SK-MEL-5 (cell line): ENCODE measurements at places on chromosomes 3 and 15.
A peak's percentile ranks its signal among the peaks of the same experiment; 100 is the strongest.

DNA sequence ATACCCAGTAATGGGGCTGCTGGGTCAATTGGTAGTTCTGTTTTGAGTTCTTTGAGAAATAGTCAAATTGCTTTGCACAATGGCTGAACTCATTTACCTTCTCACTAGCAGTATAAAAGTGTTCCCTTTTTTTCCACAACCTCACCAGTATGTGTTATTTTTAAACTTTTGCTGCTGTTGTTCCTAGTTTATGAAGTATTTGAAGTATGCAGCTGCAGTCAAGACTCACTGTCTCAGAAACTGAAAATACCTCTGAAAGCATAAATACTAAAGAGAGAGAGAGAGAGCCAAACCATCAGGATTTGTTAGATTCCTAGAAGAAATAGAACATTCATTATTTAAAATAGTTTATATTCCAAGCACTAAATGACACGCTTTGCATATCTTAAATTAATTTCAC, 764.2 kb downstream of the NTRK3 start:
- no peak for DNase-seq

DNA sequence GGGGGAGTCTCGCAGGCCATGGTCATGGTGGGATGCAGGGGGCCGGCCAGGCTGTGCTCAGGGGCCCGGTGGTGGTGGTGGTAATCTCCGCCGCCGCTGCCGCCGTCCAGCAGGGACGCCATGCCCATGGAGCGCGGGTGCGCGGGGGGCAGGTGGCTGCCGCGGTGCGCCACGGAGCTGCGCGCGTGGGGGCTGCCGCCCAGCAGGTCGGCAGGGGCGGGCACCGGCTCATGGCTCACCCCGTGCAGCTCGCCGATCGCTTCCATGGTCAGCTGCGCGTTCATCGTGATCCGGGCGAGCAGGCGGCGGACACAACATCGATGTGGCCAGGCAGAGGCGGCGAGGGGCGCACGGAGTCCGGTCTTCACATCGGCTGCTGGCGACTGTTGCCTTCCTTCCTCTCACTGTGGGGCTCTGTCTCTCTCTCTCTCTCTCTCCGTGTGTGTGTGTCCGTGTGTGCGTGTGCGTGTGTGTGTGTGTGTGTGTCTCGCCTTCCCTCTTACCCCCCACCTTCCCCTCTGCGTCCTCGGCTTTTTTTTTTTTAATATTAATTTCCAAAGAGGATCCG, 451 bp downstream of the ONECUT1 start:
- peak; percentile 37 for DNase-seq

DNA sequence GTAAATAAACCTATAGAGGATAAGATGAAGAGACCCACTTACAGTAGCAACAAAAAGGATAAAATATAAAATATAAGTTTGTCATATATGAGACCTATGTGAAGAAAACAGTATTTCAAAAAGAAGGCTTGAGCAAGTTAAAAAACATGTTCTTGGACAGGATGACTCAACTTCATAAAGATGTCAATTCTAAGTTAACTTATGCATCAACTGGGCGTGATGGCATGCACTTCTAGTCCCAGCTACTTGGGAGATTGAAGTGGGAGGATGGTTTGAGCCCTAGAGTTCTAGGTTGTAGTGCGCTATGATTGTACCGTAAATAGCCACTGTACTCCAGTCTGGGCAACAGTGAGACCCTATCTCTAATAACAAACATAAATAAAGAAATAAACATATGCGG, 59.7 kb downstream of the PDCD6IP start:
- no peak for DNase-seq

GRCh38 chr15:96166223-96167200, 164.0 kb upstream of the NR2F2 start:
- DNase-seq: peak; percentile 42

DNA sequence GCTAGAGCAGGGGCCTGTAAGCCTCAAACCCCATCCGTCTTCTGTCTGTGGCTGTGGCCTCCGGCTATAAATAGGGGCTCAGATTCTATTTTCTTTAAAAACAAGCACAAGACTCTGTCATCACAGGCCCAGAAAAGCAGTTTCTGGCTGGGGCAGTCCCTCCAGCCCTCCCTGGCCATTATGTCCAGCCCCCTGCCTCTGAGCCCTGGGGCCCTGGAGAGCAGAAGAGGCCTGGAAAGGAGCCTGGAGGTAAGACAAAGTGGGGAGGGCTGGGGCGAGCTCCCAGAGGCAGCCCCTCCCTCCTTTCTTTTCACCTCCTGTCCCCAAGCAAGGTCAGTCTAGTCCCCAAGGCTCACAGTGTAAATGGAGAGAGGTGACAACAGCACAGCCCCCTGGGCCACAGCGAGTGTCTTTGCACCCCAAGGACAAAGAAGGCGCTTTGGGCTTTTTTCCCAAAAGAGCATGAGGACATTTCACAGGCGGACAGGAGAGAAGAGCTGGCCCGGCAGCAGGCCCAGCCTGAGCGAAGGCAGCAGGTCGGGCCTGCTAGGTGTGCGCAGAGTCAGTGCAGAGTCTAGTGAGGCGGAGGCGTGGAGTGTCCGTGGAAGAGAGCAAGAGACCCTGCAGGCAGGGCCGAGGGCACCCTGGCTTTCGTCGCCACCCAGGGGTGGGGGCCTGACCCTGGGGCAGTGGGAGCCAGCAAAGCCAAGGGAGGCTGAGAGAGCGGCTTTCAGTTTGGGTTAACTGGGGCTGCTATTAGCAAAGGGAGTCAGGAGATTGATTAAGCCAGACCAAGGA, 188.3 kb downstream of the TBC1D2B start:
- no peak for DNase-seq

- DNase-seq: peak; percentile 67
Observed at GRCh38 chr3:94004301-94004910, 24.0 kb downstream of the STX19 start.
